Activated CD4-positive, alpha-beta T cell treated with anti-CD3 and anti-CD28 coated beads for 4 hours (primary cell): ENCODE measurements at places on chromosomes 13 and 19.

- DNase-seq = no peak
These were observed 844.6 kb downstream of the SLITRK6 start for GRCh38 chr13:84954636-84955035.

DNA sequence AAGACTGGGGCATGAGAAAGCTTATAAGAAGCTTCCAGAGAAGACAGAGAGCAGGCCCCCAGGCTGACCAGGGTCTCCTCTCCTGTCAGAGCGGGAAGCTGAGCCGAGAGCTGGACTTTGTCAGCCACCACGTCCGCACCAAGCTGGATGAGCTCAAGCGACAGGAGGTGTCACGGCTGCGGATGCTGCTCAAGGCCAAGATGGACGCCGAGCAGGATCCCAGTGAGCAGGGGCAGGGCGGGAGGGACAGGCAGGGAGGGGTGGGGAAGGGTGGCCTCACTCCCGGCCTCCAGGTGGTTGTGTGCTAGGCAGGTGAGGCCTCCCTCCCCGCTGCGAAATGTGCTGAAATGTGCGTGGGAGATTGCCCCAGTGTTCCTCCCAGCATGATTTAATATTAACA lies 5.6 kb downstream of the NUCB1 start:
- DNase-seq = no peak

GRCh38 chr13:108859197-108860012 lies 230.0 kb downstream of the MYO16 start:
- DNase-seq = no peak

GRCh38 chr13:36919171-36919832 lies 736 bp downstream of the SMAD9 start:
- no peak for DNase-seq

GRCh38 chr13:28299916-28300315 lies 161.6 kb downstream of the PAN3 start:
- DNase-seq = no peak

GRCh38 chr13:50357136-50357535 lies 341.9 kb downstream of the KCNRG start:
- DNase-seq = no peak
